ENCODE measurements at places on chromosomes 11 and 22.

GRCh38 chr22:29470159-29470855, 9.7 kb upstream of the NEFH start:
- DNase-seq, result peak; percentile 45

DNA sequence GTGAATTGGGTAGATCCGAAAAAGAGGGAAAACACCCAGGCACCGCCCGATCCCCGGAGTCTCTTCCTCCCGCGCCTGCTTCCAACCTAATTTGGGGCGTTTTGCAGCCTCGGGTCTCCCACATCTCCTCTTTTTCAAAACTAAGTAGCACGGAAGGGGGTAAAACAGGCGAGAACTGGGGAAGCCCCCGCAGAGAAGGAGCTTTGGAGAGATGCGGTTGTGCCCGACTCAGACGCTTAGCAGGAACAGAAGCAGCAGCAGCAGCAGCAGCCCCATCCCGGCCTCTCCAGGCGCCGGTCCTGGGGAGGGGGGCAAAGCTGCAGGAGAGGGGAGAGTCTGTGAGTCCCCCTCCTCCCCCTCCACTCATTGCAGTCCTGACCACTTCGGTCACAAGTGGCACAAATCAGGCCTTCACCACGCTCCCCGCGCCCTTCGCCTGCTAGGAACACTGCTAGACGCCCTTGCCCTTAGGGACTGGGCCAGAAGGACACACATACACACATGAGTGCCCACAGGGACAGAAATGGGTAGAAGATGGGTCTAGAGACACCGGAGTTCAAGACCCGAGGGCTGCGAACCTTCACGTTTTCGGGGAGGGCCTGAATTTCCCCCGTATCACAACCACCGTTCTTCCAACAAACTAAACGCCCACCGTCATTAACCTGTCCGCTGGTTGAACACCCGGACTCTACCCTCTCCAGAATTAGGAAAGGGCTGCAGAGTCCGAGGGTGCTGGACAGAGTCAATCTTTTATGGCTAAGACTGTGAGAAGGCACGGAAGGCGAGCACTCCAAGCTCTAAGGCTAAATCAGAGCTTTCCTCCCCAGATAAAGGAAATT, 98.3 kb upstream of the HSD17B12 start:
- no peak for DNase-seq

DNA sequence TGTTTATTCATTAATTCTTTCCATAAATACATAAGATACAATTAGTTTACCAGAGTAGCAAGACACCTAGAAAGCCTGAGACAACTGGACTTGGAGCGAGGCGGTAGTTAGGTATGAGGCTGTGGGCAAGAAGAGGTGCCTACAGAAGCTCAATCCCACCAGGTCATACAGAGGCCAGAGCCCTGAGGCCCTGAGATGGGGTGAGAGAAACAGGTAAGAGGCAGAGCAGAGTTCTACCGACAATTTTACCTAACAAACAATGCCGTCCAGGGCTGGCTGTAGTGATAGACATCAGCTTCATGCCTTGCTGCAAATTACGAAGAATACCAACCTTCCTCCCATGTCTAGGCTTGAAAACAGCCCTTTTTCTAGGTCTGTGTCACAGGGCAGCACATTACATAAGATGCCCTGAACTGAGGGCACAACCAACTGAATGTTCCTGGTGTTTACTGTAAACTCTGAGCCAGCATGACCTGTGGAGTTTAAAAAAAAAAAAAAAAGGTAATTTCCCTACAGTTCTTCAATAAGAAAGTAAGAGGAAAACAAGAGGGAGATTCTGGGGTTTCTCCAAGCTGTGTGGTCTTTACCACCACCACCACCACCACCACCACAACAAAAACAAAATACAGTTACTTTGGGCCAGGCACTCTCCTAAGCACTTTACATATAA, 105.8 kb downstream of the GAB2 start:
- no peak for DNase-seq

DNA sequence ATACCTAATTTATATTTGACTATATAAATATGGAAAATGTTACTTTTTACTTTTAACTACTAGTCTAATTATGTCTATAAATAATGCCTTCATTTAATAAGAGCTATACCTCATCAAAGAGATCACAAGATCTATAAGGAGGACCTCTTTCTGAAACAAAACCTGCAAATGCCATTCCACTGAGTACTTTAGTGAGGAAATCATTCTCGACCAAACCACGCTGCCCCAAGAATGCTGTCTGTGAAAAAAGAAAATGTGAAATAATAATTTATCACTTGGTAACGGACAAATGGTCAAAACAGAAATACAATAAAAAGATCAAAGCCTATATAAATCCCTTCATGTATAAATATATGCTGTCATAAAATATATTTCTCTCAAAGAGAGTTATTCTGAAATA, 301.7 kb downstream of the SBF2 start:
- peak; percentile 31 for DNase-seq

DNA sequence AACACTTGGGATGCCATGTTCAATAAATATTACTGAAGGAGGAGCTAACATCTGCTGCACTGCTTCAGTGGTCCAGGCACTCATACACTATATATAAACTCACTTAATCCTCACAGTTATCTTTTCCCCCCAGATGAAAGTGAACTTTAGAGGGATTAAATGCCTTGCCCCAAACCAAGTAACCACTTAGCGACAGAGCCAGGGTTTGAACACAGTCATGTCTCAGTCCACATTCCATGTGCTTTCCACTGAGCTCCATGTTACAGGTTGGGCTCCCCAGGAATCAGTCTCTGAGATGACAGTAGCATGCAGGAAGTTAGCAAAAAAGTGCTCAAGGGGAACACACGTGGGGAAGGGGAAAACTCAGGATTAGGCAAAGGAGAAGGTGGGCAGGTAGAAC, 59.3 kb downstream of the ENDOD1 start:
- DNase-seq, result no peak

- DNase-seq, result no peak
Observed at GRCh38 chr11:121070951-121071845, 29.8 kb upstream of the TECTA start.

DNA sequence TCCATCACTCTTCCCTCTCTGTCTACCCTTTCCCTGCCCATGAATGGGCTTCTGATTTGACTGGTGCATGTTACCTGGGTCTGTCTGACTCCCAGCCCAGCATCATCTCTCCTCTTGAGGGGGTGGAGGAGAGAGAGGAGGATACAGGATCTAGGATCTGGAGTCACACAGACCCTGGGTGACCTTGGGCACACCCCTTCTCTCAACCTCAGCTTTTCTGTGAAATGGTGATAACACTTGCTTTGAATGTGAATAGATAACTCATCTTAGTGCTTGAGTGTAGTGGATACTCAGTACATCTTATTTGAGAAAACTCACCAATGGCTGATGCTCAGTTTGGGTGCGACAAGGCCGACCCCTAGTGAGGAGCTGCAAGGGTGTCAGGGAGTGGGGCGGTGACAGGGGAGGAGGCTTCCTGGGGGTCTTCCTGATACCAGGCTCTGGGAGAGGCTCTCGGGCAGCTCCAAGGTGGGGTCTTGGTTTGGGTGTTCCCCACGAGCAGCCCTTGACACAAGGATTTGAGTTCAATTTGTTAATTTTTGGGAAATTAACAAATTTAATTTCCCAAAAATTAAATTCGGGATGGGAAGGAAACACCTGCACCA, 9.0 kb downstream of the INCENP start:
- no peak for DNase-seq

DNA sequence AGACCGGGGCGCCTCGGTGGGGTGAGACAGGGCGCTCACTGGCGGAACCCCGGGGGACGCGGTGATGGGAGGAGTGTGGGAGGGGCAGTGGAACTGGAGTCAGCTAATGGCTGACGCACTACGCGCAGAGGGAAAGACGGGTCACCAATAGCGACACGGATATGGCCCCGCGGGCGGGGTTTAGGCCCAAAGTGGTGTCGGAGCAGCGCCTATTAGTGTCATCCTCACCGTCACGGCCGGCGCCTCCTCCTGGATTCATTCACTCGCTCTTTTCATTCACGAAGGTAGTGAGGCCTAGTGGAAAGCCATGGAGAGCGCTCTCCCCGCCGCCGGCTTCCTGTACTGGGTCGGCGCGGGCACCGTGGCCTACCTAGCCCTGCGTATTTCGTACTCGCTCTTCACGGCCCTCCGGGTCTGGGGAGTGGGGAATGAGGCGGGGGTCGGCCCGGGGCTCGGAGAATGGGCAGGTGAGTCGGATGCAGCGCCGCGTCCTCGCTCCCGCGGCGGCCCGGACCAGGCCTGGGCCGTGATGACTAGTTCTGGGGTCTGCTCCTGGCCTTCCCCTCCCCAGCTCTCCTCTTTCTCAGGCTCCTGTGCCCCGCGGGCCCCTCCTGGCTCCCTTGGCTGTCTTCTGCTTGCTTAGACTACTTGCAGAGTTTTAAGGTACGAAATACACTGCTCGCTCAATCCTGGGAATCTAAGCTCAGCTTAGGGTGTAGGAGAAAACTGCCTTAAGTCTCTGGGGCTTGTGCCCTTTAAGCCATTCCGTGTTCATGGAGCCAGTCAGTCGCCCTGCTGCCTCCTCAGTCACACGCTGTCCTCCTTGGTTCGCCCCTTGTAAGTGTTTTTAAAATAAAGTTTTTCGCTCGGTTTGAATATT, at the start of gene HSD17B12:
HSD17B12 (plus strand) TSS at position 218 of the 880 bp plus-strand sequence; CDS start at position 308, 90 bp downstream.
- DNase-seq, result peak; percentile 99

- DNase-seq, result peak; percentile 89
Observed at GRCh38 chr11:12269104-12269441, 108.3 kb upstream of the PARVA start.

DNA sequence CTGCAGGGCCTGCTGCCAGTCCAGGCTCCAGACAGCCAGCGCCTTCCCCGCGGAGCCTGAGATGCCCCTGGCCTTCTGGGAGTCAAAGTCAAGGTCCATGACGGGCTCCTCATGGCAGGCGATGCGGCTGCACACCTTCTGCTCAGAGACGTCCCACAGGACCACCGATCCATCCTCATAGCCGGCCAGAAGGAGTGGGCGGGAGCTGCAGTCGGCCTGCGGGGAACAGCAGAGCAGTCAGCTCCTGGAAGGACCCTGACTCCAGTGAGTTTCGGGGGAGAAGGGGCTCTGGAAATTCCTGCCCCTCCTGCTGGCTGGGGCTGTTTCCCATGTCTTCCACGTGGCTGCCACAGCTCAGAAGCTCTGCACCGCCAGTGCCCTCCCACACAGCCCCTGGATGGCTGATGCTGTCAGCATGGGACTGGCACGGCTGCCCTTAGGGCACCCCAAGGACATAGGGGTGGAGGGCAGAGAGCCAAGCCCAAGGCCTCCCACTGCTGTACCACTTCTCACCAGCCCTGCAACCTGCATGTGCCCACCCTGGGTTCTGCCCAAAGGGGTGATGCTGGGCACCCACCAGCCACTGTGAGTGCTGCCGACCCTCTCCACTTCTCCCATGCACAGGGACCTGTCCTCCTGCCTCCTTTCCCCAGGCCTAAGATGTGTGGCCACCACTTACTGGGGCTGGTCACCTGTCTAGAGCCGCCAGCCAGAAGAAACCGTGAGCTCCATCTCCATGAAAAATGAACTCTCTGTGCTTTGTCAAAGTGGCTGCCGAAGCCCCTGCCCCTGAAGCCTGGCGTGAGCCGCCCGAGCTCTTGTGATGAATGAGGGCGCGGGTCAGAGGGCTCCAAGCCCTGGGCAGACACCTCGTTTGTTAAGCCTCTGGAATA, 41.7 kb downstream of the TBX1 start:
- DNase-seq, result no peak

DNA sequence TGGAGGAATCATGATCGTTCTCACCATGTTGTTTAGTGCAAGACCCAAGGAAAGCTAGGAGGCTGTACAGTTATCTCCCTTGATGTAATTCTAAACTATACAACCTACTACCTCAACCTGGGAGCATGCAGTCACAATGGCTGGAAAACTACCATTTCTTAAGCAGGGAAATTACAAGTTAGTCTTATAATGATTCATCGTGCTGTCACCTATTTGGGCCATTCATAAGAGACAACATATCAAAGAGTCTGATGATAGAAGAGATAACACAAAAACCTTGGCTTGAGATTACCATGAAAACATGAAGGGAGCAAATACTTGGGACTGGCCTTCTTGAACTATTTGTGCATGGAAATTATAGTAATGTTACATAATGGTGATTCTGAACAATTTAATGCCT, 30.5 kb upstream of the BLID start:
- DNase-seq, result peak; percentile 90

DNA sequence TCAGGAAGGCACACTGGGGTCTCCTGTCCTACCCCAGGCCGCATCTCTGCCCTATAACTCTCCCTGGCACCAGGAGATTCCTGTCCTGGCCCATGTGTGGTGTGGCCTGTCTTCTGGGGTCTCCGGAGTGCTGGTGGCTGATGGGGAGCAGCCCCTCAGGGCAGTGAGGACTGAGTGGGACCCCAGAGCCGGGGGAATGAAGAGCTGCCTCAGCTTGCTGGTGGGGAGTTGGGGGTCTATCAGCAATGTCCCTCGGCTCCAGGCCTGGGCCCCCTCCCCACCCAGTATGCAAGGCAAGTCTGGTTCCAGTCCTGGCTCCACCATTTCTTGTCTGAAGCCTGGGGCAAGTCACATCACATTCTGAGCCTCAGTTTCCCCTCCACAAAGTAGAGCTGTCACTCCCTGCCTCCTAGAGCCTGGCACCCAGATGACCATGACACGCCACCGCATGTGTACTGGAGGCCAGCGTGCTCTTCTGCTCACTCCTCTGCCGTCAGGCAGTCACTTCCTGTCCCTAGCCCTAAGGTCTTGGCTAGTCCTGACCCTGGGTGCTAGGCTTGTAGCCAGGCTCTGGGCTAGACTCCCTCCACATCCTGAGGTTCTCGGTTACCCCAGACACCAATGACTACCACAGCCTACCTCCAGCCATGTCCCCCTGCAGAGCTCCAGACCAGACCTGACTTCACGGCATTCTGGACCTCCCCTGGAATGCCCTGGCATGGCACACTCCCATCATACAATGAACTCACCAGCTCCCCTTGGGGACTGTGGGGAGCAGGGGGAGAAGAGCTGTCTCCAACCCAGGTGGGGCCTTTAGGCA, 12.8 kb downstream of the ARAP1 start:
- DNase-seq, result no peak

DNA sequence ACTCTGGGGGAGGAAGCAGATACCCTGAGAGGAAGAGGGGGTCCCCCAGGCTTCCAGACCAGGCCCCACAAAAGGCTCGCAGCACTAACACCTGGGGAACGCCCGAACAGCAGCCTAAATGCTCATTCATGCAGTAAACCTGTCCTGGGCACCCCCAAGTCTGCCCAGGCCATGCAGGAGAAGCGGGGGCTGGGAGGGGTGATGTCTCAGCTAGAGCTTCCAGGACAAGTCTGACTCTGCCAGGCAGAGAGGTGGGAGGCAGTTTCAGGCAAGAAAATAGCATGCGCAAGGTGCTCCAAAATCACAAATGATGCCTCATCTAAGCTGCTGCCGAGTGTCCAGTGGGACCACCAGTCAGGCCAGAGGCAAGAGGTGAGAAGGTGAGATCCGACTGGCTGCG, 14.6 kb downstream of the CABP7 start:
- DNase-seq, result no peak

GRCh38 chr22:19181786-19182471, 3.4 kb upstream of the SLC25A1 start:
- DNase-seq, result no peak

GRCh38 chr11:122796128-122796717, 42.1 kb upstream of the CRTAM start:
- DNase-seq, result peak; percentile 63

- DNase-seq, result no peak
Observed at GRCh38 chr22:42829302-42829701, 27.8 kb downstream of the ARFGAP3 start.

GRCh38 chr11:79363861-79364378, 76.9 kb downstream of the TENM4 start:
- DNase-seq, result no peak

All from ELR (cell line).